Stimulated activated CD4-positive, alpha-beta T cell treated with anti-CD3 and anti-CD28 coated beads, Interleukin-15, amount 100 ng/mL, for 1 hour (primary cell): ENCODE measurements at places on chromosomes 2 and 18.

- no peak for DNase-seq
Observed at GRCh38 chr2:19759880-19760279, 141.9 kb downstream of the TTC32 start.

- no peak for DNase-seq
Observed at GRCh38 chr2:40666398-40666797, 214.5 kb upstream of the SLC8A1 start.

GRCh38 chr2:111617299-111618225, 266.4 kb downstream of the ANAPC1 start:
- DNase-seq, result no peak

- DNase-seq, result no peak
Observed at GRCh38 chr18:24197412-24197811, 58.5 kb downstream of the CABYR start.

- no peak for DNase-seq
Observed at GRCh38 chr2:64036034-64036705, 16.9 kb upstream of the VPS54 start.

DNA sequence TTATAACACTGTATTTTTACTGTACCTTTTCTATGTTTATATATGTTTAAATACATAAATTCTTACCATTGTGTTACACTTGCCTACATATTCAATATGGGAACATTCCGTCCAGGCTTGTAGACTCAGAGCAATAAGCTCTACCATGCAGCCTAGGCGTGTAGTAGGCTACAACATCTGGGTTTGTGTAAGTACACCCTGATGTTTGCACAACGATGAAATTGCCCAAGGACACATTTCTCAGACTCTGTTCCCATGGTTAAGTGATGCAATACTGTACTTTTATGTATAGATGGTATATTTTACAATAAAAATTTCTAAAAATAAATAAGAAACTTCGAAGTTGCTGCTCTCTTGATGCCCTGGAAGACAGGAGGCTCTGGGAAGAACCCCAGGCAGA, 38.4 kb downstream of the YPEL5 start:
- no peak for DNase-seq

DNA sequence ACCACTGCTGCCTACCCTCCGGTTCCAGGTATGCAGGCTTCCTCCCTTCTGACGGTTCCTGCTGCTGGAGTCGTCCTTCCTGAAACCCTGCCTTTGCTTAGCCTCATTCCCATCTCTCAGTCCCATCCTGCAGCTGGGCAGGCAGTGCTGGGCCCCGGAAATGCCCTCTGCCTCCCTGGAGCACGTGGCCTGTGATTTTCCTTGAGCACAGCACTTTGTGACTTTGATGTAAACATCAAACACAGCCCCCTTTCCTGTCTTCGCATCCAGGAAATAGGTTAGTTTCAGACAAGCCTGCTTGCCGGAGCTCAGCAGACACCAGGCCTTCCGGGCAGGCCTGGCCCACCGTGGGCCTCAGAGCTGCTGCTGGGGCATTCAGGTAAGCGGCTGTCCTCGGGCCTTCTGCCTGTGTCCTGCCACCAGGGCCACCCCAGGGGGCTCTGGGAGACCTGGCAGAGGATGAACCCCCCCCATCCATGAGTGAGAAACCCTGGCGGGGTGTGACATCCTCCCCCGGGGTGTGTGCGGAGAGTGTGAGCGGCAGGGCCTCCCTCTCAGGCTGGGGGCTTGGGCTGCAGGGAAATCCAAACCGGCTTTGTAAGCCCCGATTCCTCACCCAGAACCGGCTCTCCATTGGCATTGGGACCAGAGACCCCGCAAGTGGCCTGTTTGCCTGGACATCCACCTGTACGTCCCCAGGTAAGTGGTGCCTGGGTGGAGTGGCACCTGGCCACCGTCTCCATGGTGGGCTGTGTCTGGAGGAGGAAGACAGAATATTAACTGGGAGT, at the start of gene ZAP70:
Gene ZAP70 (plus strand): TSS at position 281 of the 788 bp plus-strand sequence. CDS start 10,461 bp downstream, outside the sequence.
- peak; percentile 38 for DNase-seq

GRCh38 chr2:137865954-137866540, 98.2 kb upstream of the HNMT start:
- DNase-seq, result no peak

DNA sequence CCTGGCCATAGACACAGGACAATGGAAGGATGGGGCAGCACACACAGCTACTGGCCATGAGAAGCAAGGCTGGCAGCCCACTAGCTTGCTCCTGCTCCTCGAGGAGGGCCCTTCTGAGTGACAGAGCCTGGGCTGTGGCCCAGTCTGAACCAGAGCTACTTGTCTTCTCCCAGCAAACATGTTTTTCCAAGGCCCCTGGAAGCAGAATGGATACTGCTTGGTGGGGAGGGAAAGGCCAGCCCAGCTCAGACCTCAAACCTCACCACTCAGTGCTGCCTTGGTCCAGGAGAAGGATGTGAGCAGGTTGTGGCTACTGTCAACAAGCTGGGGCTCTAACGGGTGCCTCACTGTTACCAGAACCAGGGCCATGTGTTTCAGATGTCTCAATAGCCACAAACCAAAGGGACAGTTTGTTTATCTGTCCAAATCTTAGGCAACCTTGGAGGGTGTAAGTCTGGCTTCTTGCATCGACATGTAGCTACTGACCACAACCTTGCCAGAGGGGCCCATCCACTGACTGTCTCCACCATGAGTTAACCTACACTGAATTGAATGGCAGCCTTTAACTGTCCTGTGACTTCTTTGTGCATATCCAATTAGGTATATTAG, 98.6 kb downstream of the TGFA start:
- DNase-seq, result no peak

GRCh38 chr18:62878305-62878704, 163.0 kb downstream of the PHLPP1 start:
- DNase-seq, result no peak

DNA sequence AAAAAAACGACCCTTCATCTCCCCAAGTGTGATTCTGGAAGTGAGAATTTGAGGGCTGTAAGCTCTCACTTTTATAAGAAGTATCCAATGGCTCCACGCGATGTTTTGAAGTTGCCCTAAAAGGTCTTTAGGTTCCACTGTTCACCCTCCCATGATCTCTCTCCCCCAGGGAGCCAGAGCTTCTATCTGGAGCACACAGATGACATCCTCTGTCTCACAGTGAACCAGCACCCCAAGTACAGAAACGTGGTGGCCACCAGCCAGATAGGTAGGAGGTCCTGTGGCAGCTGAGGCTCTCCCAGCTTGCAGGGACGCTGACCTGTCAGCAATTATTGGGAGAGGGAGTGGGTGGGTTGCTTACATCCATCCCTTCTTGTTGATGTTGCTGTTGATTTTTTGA, 97.8 kb downstream of the RTN4 start:
- DNase-seq, result no peak

DNA sequence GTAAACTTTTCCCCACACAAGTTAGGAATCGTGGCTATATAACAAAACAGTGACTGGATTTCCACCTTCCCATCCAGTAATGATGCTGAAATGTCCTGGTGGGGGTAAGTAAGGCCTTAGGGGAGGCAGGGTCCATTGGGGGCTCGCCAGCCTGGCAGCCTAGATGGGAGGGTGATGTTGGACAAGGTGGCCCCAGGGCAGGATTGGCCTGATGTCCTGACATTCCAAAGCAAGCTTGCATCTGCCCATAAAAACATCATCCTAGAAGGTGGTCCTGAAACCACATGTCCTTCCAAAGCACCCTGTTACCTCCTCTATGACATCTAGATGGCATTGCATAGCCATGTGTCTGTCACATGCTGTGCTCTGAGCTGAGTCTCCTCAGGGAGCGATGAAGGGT, 54.1 kb upstream of the RAB6C start:
- DNase-seq, result no peak

- DNase-seq, result no peak
Observed at GRCh38 chr2:241219856-241220356, 31.4 kb downstream of the ANO7 start.

- DNase-seq, result no peak
Observed at GRCh38 chr2:119423811-119424210, 7.8 kb upstream of the TMEM37 start.

DNA sequence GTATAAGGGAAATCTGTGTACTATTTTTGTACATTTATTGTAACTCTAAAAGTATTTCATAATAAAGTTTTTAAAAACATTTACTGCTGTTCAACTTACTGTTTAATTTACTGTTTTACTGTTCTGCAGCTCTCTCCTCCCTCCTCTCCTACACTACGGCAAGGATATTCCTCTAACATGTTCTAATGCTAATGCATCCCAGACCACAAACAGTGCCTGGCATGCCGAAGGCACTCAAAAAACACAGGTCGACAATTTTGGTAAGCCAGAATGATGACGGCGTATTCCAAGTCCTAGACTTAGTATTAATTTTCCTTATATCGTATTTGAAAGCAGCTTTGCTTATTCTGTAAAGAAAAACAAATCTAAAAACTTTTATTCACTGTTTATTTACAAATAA, 13.3 kb downstream of the MGAT4A start:
- no peak for DNase-seq

- DNase-seq, result no peak
Observed at GRCh38 chr2:229083606-229084340, 187.3 kb downstream of the PID1 start.

GRCh38 chr2:16478434-16479210, 187.0 kb downstream of the CYRIA start:
- DNase-seq, result no peak

DNA sequence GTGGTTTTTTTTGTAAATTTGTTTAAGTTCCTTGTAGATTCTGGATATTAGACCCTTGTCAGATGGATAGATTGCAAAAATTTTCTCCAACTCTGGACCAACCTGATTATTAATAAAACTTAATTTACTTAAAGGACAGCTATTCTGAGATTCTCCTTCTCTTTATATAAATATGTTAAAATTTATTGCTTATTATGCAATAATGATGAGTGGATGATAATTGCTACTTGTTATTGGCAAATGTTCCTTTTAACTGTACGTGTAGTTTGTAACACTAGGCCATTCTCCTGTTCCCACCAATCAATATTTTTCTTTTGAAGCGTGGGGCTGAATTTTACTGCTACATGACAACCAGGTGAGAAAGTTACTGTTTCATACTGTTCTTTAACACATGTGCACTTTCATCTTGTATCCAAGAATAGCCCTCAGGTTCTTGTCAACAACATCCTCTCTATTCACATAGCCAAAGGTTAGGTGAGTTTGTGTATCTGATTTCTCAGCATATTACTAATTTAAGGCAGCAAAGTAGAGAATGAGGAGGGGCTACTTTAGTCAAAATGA, 16.6 kb upstream of the STK17B start:
- DNase-seq, result no peak

GRCh38 chr18:32915516-32915915, 142.7 kb upstream of the KLHL14 start:
- no peak for DNase-seq

GRCh38 chr2:95670686-95671085, 78.9 kb downstream of the TRIM43 start:
- no peak for DNase-seq

DNA sequence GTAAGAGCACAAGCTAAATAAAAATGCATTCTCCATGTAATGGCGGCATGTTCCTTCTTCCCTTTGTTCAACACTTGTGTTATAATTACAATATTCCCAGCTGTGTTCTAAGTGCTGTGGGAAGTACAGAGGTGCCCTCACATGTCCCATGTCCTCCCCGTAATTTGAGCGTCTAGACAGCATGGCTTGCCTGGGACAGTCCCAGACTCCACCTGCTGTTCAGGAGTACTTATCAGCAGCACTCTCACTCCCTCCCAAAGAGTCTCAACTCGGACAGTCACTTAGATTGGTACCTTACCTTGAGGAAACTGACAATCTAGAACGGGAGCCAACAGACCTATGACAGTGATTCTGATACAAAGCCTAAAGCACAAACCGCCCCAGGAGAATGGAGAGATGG, 370.5 kb downstream of the EIPR1 start:
- DNase-seq, result no peak

GRCh38 chr2:238280083-238280825, 8.2 kb downstream of the PER2 start:
- no peak for DNase-seq

DNA sequence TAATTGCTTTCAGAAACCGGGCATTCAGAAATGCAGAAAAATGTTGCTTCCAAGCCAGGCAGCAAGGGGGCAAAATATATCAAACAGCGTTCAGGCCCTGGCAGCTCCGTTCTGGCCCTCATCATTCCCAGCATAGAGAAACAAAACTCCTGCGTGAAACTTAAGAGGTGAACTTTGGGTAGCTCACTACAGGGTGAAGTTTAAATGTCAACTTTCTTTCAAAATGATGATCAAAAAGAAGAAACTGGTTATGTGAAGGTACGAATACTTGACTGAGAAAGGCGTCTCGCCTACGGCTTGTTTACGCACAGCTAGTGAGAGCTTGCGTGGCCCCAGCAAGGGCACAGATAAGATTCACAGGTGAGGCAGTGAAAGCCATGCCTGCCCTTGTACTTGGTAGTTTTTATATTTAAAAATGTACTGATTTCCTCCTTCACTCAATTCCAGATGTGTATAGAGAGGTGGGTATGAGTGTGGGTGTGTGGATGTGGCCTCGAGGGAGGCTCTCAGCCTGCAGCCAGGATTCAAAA, 127.5 kb downstream of the NFATC1 start:
- peak; percentile 48 for DNase-seq

- DNase-seq, result no peak
Observed at GRCh38 chr18:72742002-72742401, 125.8 kb downstream of the NETO1 start.

GRCh38 chr2:83827618-83828017, 631.5 kb downstream of the SUCLG1 start:
- no peak for DNase-seq

DNA sequence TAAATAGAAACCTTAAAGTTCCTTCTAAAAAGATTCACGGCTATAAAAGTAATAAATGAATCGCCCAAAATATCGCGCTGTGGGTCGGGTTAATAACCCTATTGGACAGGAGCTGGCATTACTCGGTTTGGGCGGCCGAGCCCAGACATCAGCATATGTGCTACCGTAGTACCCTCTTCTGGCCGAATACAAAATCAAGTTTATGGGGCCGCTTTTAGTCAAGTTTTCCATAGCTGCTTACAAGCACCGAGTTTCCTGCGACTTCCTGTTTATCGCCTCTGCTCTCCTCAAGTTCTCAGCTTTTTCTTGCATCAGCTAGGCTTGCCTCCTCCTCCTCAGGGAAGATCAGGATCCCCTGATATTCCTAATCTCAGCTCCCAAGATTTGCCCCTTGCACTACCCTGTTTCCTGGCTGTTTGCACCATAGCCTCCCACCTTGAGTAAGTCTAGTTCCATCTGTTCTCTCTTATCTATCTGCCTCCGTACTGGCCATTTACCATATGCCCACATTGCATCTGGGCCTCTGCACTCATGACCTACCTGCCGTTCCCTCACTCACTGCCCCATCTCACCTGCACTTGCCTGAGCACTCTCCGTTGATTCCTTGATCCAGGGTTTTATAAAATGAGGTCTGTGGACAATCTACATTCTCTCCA, 56.1 kb downstream of the SLC35F5 start:
- peak; percentile 21 for DNase-seq

- DNase-seq, result no peak
Observed at GRCh38 chr18:22211657-22212056, 42.3 kb downstream of the GATA6 start.

- no peak for DNase-seq
Observed at GRCh38 chr2:58387701-58388100, 146.6 kb upstream of the FANCL start.
